ENCODE measurements at places on chromosomes 2 and 18.

GRCh38 chr18:12060182-12060870, 33.3 kb upstream of the ANKRD62 start:
- DNase-seq, result no peak

- no peak for DNase-seq
Observed at GRCh38 chr2:201369775-201370174, 12.6 kb upstream of the FLACC1 start.

DNA sequence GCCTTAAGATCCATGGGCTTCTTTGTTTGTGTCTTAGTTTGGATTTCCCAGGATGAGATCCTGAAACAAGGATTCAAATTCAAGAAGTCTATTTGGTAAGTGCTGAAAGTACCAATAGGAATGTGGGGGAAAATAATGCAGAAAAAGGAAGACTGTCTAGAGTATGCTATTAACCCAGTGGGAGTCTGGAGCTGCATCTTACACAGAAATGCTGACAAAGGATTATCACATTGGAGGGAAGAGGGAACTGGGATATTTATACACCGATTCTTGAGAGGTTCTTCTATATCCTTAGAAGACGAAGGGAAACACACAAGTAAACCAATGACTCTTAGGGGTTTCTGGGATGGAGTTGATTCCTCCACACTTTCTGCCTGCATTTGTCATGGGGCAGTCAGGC, 294.8 kb upstream of the FIGN start:
- DNase-seq, result no peak

- DNase-seq, result no peak
Observed at GRCh38 chr2:64982311-64982857, 6.8 kb upstream of the SLC1A4 start.

GRCh38 chr18:69172046-69172445, 228.6 kb upstream of the DOK6 start:
- DNase-seq, result no peak

GRCh38 chr18:67232991-67233390, 283.5 kb downstream of the DSEL start:
- no peak for DNase-seq

- DNase-seq, result no peak
Observed at GRCh38 chr2:102434655-102435381, 11.9 kb downstream of the IL18RAP start.

GRCh38 chr2:32922501-32922900, 24.3 kb upstream of the LTBP1 start:
- no peak for DNase-seq

DNA sequence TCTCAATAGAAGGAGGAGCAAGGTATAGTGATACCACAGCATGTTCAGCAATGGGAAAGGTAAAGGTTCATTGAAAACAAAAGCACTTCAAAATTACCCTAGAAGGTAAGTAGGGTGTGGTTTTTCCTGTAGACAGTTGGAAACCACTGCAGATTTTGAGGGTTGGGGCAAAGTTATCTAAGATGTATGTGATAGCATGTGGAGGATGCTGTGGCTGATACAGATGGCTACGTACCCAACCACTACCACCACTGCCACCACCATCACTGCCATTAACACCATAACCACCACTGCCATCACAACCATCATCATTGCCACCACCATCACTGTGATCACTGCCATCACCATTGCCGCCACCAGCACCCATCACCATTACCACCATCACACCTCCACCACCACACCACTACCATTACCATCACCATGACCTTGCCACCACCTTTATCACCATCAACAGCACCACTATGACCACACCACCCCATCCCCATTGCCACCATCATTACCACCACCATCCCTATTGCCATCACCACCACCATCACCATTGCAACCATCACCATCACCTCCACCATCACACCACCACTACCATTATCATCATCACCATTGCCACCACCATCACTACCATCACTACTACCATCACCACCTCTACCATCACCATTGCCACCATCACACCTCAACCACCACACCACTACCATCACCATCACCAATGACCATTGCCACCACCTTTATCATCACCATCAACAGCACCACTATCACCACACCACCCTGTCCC, 3.7 kb downstream of the TMSB10 start:
- no peak for DNase-seq
